NCI-H2029 treated with DMSO at 0.1 percent for 48 hours (cell line): ENCODE measurements at places on chromosomes 16 and 17.

GRCh38 chr16:68472581-68472980 lies 24.3 kb upstream of the SMPD3 start:
- no peak for DNase-seq

GRCh38 chr17:36510636-36511035 lies 24.0 kb downstream of the MYO19 start:
- DNase-seq: no peak

DNA sequence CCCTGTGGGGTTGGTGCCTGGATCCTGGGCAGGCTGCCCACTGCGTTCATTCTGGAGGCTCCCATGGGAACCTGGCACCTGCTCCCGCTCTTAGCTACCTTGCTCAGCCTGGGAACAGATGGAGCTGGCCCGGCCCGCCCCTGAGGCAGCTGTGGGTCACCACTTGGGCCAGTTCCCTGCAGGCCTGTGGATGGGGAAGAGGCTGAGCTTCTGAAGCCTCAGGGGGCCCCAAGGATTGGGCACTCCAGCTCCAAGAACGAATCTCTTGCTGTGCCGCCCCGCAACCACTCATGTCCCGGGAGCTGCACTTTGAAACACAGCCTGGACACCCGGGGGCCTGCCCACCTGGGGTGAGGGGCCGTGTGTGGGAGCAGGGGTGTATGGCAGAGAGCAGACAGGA lies 37.7 kb downstream of the BAHCC1 start:
- DNase-seq: peak; percentile 43

GRCh38 chr17:34390649-34391048 lies 27.6 kb upstream of the CCL1 start:
- no peak for DNase-seq

DNA sequence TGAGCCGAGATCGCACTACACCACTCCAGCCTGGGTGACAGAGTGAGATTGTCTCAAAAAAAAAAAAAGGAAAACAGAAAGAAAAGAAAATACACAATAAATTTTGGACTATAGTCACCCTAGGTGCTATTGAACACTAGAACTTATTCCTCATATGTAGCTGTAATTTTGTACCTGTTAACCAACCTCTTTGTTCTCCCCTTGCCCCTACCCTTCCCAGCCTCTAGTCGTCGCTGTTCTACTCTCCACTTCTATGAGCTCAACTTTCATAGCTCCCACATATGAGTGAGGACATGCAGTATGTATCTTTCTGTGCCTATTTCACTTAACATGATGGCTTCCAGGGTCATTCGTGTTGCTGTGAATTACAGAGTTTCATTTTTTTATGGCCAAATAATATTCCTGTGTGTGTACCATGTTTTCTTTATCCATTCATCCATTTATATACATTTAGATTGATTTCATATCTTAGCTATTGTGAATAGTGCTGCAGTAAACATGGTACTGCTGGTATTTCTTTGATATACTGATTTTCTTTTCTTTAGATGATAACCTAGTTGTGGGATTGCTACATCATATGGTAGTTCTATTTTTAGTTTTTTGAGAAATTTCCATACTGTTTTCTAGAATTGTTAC lies 28.3 kb downstream of the VPS35L start:
- DNase-seq: peak; percentile 70

DNA sequence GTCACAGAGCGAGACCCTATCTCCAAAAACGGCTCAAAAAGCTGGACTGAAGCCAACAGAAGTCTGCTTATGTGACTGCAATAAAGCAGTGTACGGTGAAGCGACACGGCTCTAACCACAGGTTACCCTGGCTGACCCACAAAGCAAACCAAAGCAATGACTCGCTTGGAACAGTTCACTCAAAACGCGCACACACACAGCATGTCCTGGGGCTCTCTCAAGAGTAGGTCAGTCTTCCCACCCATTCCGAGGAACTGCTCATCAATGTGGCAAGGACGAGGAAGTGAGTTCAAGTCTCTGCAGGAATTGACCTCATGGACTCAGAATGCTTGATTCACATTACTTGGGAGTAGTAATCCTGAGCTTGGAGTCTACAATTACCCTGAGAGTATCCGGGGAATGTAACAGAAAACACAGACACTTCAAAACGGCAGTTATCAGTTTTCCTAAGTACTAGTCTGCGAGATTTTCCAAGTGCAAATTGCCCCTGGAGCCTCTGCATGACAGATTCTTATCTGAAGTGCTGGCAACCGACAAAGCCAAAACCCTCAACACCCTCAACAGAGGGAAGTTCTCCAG lies 25.4 kb downstream of the PELP1 start:
- DNase-seq: no peak

GRCh38 chr17:68513932-68514331 lies 1.7 kb downstream of the PRKAR1A start:
- DNase-seq: no peak

DNA sequence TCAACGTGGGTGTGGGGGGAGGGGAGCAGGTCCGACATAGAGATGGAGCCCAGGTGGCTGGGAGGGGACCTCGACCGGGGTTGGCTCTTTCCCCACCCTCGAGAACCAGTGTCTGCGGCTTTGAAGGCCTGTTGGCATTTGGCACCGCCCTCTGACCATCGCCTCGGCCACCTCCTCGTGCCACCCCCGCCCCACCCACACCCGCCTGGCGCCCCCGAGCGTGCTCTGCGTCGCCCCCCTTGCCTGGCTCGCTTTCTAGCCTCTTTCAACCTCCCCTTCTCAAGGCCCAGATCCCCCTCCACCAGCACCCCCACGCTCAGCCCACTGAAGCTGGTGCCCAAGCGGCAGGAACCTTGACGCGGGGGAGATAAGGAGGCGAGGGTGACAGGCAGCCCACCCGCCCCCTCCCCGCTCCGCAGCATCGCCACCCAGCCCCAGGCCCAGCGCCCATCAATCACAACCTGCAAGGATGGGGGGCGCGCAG lies 619 bp downstream of the CACNB1 start:
- no peak for DNase-seq

- no peak for DNase-seq
Observed at GRCh38 chr17:80145076-80146075, 1.6 kb downstream of the EIF4A3 start.

DNA sequence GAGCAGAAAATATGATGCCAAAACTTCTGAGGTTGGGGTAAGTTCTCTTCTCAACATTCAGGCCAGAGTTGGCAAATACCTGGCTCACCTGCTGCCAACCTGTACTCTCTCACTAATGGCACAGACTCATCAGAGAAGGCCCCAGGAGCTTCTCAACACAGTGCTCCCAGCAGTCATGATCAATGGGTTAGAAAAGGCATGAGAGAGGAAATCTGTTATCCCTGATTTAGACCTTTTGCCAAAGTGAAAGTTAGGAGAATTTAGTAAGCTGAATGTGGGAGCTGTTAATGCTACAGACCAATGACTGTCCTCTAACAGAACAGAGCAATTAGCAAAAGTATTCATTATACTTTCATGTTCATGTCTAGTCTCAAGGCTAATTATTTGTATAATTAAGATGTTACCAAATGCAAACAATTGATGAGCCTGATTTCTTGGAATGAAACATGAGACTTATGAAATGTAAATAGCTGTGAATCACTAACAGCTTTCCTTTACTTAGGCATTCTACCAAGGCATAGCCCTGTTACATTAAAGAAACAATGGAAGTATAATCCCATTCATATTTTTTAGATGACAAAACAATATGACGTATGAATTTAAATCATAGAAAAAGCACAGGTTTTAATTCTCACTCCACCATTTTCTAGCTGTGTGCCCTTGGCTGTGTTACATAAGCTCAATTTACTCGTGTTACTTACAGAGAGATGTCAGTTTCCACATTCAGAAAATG lies 68.7 kb upstream of the MARCHF10 start:
- DNase-seq: no peak

- DNase-seq: no peak
Observed at GRCh38 chr17:60905709-60906108, 228.1 kb downstream of the BCAS3 start.

DNA sequence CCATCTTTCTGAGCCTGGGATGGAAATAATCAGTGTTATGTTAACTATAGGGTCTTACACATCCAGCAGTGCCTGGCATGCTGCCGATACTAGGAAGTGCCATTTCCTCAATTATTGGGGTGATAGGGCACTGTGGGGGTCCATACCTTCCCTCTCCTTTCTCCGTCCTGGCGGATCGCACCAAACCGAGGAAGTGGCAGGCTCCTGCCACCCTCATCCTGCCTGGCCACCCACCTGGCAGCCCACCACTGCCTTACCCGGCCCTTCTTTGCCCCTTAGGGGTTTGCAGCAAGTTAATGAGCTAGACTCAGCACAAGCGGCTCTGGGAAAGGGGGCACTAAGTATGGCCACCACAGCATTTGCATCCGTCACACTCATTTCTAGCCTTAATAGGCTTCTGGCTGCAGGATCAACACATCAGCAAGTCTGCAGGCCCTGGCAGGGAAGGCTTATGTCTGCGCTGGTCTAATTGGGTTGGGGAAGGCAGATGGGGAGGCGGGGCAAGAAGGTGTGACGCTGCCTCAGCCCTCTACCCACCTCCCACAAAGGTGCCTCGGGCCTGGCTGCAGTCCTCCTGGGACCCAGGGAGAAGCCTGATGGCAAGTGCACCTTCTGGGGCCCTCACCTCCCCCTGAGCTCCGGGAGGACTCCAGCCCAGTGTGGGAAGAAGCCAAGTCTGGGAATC lies 28.6 kb downstream of the DCAKD start:
- DNase-seq: no peak

- DNase-seq: no peak
Observed at GRCh38 chr17:49078248-49078647, 54.3 kb upstream of the B4GALNT2 start.

GRCh38 chr17:80034791-80035686 lies 633 bp downstream of the TBC1D16 start:
- no peak for DNase-seq

DNA sequence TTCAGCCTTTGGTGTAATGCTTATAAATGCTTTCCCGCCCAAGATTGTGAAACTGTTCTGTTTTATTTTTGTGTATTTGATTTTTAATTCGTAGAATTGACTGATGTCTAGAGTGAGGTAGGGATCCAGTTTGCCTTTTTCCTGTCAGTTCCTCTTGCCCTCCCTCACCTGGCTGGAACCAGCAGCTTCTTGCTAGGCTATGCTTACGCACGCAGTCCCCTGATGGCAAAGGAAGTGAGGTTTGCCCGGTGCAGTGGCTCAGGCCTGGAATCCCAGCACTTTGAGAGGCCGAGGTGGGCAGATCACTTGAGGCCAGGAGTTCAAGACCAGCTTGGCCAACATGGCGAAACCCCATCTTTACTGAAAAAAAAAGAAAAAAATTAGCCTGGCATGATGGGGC lies 51.9 kb downstream of the RAB11FIP4 start:
- DNase-seq: no peak

- DNase-seq: no peak
Observed at GRCh38 chr16:9437115-9437514, 345.7 kb downstream of the HAPSTR1 start.

DNA sequence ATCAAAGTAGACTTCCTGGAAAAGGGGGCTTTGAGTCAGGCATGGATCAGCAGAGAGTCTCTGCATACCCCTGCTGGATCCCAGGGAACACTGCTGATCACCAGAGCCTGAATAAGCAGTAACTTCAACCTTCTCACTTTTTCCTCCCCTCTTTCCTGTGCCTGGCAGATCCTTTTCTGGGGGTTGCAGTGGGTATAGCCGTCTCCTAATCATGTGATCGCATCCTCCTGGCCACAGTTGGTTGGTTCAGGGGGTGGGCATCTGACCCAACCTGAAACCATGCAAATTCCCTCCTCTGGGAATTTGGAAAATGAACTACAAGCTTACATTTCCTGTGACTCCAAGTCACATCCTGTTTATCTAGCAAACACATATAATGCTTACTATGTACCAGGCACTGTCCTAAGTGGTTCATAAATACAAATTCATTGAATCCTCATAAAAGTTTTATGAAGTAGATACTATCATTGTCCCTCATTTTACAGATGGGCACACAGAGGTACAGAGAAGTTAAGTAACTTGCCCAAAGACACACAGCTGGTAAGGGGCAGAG lies 120.3 kb downstream of the AXIN2 start:
- no peak for DNase-seq

DNA sequence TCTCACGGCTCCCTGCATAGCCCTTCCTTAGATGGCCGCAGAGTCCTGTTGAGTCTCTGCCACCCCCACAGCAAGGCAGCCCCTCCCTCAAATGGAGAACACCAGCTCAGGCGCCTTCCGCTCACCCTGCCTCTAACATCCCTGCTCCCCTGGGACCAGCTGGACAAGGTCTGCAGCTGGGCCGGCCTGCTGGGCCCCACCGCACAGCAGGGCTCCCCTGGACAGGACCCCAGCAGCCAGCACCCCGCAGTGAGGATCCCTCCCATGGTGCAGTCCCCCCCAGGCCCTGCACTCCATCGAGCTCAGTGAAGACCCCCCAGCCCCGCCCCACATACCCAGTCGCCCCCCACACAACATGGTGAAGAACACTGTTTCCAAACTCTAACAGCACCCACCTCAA lies 10.2 kb downstream of the ATP2A3 start:
- DNase-seq: no peak

GRCh38 chr17:5361426-5361825 lies 58.0 kb downstream of the NUP88 start:
- DNase-seq: no peak

GRCh38 chr17:76363107-76363842 lies 9.6 kb upstream of the PRPSAP1 start:
- no peak for DNase-seq

- no peak for DNase-seq
Observed at GRCh38 chr17:36193216-36193775, 3.3 kb downstream of the CCL3L1 start.

GRCh38 chr17:80845863-80846671 lies 145.6 kb upstream of the CHMP6 start:
- DNase-seq: no peak

- DNase-seq: no peak
Observed at GRCh38 chr17:57873261-57874057, 23.6 kb upstream of the MRPS23 start.

- no peak for DNase-seq
Observed at GRCh38 chr16:81195885-81196534, 42.5 kb upstream of the BCO1 start.

- no peak for DNase-seq
Observed at GRCh38 chr17:47973541-47973940, 2.6 kb downstream of the CDK5RAP3 start.

DNA sequence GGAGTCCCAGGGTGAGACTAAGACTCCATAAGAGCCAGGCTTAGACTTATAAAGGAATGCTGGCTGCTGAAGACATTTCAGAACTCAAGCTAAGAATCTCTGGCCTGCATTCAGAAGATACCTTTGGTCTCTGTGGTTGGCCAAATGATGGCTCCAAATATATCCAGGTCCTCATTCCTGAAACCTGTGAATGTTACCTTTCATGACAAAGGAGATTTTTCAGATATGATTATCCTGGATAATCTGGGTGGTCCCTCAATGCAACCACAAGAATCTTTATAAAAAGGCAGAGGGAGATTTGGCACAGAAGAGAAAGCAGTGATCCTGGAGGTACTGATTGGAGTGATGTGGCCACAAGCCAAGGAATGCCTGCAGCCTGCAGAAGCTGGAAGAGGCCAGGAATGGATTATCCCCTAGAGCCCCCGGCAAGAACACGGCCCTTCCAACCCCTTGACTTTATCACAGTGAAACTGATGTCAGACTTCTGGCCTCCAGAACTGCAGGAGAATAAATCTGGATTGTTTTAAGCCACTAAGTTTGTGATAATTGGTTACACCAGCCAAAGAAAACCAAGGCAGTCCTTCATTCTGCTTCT lies 253.3 kb downstream of the SLC39A11 start:
- DNase-seq: no peak

- no peak for DNase-seq
Observed at GRCh38 chr17:37065486-37066321, 117.0 kb downstream of the AATF start.
